ENCODE measurements at places on chromosomes 4 and X. TPM values are rescaled to one million over a fixed set of nuclear protein-coding genes. Genes with fewer than 3 reads are reported as not detected.

The BST1 gene
- 21.0 TPM for polyA plus RNA-seq

The SPATA4 gene
- polyA plus RNA-seq = 0.29 TPM

The POLN gene
- polyA plus RNA-seq = 1.0 TPM

The GABRG1 gene
- polyA plus RNA-seq = 0.01 TPM

The COL25A1 gene
- 1.4 TPM for polyA plus RNA-seq

The PRKX gene
- polyA plus RNA-seq = 3.4 TPM

The GATA1 gene
- polyA plus RNA-seq = 0.34 TPM

The BMP3 gene
- polyA plus RNA-seq = 1.2 TPM

The HTATSF1 gene
- 49.5 TPM for polyA plus RNA-seq

The MAGEC2 gene
- not detected for polyA plus RNA-seq

The PLAC1 gene
- polyA plus RNA-seq = 0.23 TPM

The FAM9C gene
- 0.08 TPM for polyA plus RNA-seq

The ZNF41 gene
- 5.1 TPM for polyA plus RNA-seq

The CYBB gene
- 14.6 TPM for polyA plus RNA-seq

The MSX1 gene
- 15.2 TPM for polyA plus RNA-seq

The SLC9B1 gene
- 0.61 TPM for polyA plus RNA-seq

The TRPC5OS gene
- not detected for polyA plus RNA-seq

The CYP4V2 gene
- polyA plus RNA-seq = 17.9 TPM

The FGFR3 gene
- polyA plus RNA-seq = 12.3 TPM

The ADH6 gene
- 0.28 TPM for polyA plus RNA-seq

The L1CAM gene
- 12.7 TPM for polyA plus RNA-seq

The TMLHE gene
- 12.5 TPM for polyA plus RNA-seq

The GPR173 gene
- polyA plus RNA-seq = 1.5 TPM

The NAP1L2 gene
- 6.4 TPM for polyA plus RNA-seq

The GAGE12H gene
- not detected for polyA plus RNA-seq

The SPANXC gene
- not detected for polyA plus RNA-seq

The PRKG2 gene
- polyA plus RNA-seq = 0.19 TPM

The MAGEA2B gene
- not detected for polyA plus RNA-seq

The PARM1 gene
- polyA plus RNA-seq = 81.3 TPM

The ADD1 gene
- polyA plus RNA-seq = 277 TPM

The HERC5 gene
- polyA plus RNA-seq = 6.5 TPM

The TMEM31 gene
- polyA plus RNA-seq = not detected

The CLIC2 gene
- polyA plus RNA-seq = 14.4 TPM

The PHKA1 gene
- polyA plus RNA-seq = 5.3 TPM

The YY2 gene
- 1.1 TPM for polyA plus RNA-seq

The AMER1 gene
- polyA plus RNA-seq = 3.6 TPM

The PFKFB1 gene
- 0.23 TPM for polyA plus RNA-seq

The PCDH19 gene
- polyA plus RNA-seq = 2.5 TPM

The JADE3 gene
- 5.8 TPM for polyA plus RNA-seq

The NIPAL1 gene
- 1.2 TPM for polyA plus RNA-seq

The MORF4L2 gene
- 484 TPM for polyA plus RNA-seq

The VSIG4 gene
- polyA plus RNA-seq = 110 TPM

The FGF16 gene
- 0.42 TPM for polyA plus RNA-seq

The PRRG1 gene
- polyA plus RNA-seq = 6.9 TPM

The SAGE1 gene
- polyA plus RNA-seq = not detected

The ALG13 gene
- polyA plus RNA-seq = 27.7 TPM

The EDA gene
- 3.8 TPM for polyA plus RNA-seq

The SPIN2A gene
- 0.54 TPM for polyA plus RNA-seq

The TRIM60 gene
- not detected for polyA plus RNA-seq

The XG gene
- polyA plus RNA-seq = 2.0 TPM

The FRMPD3 gene
- polyA plus RNA-seq = 0.95 TPM

The ANXA3 gene
- 2.7 TPM for polyA plus RNA-seq

The STATH gene
- not detected for polyA plus RNA-seq

The RASGEF1B gene
- 3.8 TPM for polyA plus RNA-seq

The SLC16A2 gene
- polyA plus RNA-seq = 12.2 TPM

The PCDH7 gene
- 45.3 TPM for polyA plus RNA-seq

The TMEM47 gene
- polyA plus RNA-seq = 47.7 TPM
